ENCODE measurements at places on chromosomes 5 and 9. TPM values are rescaled to one million over a fixed set of nuclear protein-coding genes. Genes with fewer than 3 reads are reported as not detected.

The FGD3 gene
- 106 TPM for total RNA-seq

The FBP1 gene
- total RNA-seq: not detected

The PCDHA9 gene
- total RNA-seq: not detected

The STK10 gene
- 281 TPM for total RNA-seq

The RBM22 gene
- total RNA-seq: 70.4 TPM

The SPRY4 gene
- total RNA-seq: 0.23 TPM

The TAF11L10 gene
- not detected for total RNA-seq

The CDKN2A gene
- 21.2 TPM for total RNA-seq

The RAB3C gene
- total RNA-seq: not detected

The ARSI gene
- not detected for total RNA-seq

The MARCOL gene
- not detected for total RNA-seq

The ETF1 gene
- total RNA-seq: 98.4 TPM

The PLPPR1 gene
- not detected for total RNA-seq

The RAD50 gene
- total RNA-seq: 32.3 TPM

The SARDH gene
- 0.68 TPM for total RNA-seq

The NEUROG1 gene
- total RNA-seq: not detected

The PTGES gene
- not detected for total RNA-seq

The SLCO4C1 gene
- total RNA-seq: 2.0 TPM

The CDC26 gene
- 32.9 TPM for total RNA-seq

The ANGPTL2 gene
- not detected for total RNA-seq

The CMYA5 gene
- 0.30 TPM for total RNA-seq

The SCAI gene
- total RNA-seq: 14.1 TPM

The MRNIP gene
- 18.7 TPM for total RNA-seq

The COL23A1 gene
- total RNA-seq: 0.09 TPM

The FGF18 gene
- not detected for total RNA-seq

The DBN1 gene
- 10.6 TPM for total RNA-seq

The ARHGEF28 gene
- total RNA-seq: not detected

The GNG10 gene
- total RNA-seq: 33.0 TPM

The LCN6 gene
- total RNA-seq: not detected

The ELOVL7 gene
- total RNA-seq: 0.39 TPM

The GRIN1 gene
- total RNA-seq: 0.05 TPM

The GRXCR2 gene
- not detected for total RNA-seq

The GFI1B gene
- not detected for total RNA-seq

The JAKMIP2 gene
- 7.6 TPM for total RNA-seq

The SPINK7 gene
- total RNA-seq: not detected
